Fibroblast of mammary gland (primary cell): ENCODE measurements at places on chromosomes 4 and X.

- peak; percentile 68 for DNase-seq
Observed at GRCh38 chr4:26141911-26142638, 178.7 kb upstream of the RBPJ start.

DNA sequence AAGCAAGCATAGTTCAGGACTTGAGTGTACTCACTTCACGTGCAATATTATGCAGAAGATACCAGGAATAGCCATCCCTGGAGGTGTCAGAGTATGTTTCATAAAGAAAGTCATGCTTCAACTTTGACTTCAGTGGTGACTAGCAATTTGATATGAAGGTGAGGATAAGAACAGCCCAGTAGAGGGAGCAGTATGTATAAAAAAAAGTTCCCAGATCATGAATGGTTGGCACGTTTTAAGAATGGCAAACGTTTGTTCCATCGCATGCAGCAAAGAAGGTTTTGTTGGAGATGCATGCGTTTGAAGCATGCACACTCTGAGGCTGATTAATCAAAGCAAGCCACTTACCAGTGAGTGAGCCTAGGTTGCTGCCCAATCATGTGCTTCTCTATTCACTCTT, 33.5 kb upstream of the SLITRK4 start:
- DNase-seq: peak; percentile 12

DNA sequence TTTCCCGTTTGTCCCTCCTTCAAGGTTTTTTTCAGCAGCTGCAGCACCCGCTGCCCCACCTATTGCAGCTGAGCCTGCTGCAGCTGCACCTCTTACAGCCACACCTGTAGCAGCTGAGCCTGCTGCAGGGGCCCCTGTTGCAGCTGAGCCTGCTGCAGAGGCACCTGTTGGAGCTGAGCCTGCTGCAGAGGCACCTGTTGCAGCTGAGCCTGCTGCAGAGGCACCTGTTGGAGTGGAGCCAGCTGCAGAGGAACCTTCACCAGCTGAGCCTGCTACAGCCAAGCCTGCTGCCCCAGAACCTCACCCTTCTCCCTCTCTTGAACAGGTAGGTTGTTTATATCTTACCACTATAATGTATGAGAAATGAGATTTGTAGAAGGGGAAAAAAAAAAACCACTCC, 4.5 kb downstream of the PRR27 start:
- DNase-seq: no peak

GRCh38 chr4:87030755-87031441, 96.1 kb downstream of the AFF1 start:
- peak; percentile 24 for DNase-seq

DNA sequence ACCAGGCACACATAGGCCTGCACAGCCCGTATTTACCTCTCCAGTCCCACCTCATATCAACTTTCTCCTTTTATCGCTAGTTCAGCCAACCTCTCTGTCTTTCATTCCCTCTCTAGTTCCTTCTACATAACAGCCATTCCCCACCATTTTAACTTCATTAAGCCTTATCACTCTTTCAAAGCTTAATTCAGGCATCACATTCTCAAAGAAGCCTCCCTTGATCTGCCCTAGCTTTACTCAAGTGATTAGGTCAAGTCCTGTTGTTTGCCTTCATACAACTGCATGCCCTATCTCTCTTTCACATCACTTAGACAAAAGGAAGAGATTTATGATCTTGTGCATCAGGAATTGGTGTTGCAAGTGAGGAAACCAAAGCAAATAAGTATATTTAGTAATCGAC, 74.2 kb downstream of the ALPK1 start:
- DNase-seq: no peak

DNA sequence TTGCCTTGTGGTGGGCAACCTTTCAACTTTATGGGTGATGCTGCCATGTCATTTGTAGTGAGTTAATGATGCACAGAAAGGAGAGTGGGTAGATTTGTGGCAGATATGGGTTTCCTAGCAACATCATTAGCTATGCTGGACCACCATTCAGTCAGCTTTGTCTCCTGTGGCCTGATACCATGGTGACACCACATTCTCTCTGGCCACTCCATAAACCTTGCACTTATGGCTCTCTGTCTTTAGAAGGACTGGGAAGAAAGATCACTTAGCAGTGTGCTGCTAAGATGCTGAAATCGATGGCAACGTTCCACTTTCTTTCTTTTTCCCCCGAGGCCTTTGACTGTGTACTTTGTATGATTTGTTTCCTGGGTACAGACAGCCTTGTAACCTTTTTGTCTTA, 95.0 kb upstream of the SOX3 start:
- no peak for DNase-seq

- peak; percentile 38 for DNase-seq
Observed at GRCh38 chr4:107248571-107248970, 212.5 kb upstream of the DKK2 start.

DNA sequence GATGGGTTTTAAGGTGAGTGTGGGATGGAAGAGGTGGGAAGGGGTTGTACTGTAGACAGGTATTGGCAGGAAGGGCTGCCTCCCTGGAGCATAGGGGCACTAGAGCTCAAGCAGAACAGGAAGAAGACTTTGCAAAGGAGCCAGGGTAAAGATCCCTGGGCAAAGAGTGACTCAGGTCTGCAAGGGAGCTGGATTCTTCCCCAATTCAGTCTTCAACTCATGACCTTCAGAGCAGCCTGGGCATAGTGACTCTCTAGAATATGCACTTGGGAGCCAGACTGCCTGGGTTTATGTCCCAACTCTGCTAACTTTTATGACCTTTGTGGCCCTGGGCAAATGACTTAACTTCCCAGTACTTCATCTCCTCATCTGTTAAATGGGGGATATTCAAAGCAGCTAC, 4.0 kb downstream of the LONRF3 start:
- DNase-seq: no peak

GRCh38 chrX:96833333-96833732, 50.4 kb upstream of the RPA4 start:
- DNase-seq: no peak

GRCh38 chr4:69822198-69822597, 37.7 kb downstream of the SULT1E1 start:
- no peak for DNase-seq

DNA sequence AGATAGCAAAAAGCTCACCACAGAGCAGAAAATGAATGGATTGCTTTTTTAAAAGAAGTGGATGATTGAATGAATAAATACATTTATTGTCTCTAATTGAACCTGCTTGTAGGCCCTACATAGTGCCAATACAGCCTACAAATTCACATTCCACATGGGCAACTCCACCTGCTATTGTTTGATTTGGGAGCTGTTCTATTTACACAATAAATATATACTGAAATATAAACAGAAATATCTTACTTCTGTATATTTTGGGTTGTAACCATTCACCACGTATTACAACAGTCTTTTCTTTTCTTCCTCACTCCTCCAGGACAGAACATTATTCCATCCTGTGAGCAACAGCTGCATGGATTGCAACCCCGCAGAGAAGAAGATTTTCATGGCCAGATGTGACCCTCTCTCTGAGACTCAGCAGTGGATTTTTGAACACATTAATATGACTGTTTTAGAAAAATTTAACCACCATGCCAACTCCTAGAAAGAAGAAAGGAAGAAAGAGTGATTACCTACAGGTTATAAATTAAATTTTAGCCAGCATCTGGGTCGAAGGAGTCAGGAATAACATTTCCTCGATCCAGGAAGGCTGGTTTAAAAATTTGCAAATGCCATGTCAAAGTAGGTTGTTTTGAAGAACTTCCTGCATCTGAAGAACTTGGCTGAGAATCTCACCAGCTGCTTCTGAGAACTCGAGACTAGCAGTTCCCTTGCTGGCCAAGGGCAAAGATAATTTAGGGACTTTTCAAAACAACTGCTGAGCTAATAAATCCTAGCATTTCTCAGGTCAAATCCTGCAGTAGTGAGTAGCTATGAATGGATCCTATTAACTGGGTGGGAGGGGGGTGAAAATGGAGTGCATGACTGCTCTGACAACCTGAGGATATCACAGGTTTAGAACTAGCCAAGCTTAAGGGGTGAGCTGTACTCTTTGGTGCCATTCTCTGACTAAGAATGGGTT, 128.7 kb upstream of the GALNT7 start:
- DNase-seq: no peak

DNA sequence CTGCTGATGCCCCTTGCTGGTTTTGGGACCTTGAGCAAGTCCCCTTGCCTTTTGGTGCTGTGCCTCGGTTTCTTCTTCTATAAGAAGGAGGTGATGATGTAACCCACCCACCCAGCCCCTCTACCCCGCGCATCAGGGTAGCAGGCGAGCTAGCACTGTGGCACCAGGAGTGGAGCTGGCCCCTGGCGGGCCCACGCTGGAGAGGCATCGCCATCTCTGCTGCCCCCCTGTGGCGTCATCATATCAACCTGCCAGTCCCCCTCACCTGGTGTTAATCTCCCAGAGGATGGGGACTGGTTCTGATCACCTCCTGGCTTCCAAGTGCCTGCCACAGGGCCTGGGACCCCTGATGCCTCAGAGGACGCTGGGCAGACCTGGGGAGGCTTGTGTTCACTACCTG, 6.3 kb upstream of the SORCS2 start:
- DNase-seq: no peak

DNA sequence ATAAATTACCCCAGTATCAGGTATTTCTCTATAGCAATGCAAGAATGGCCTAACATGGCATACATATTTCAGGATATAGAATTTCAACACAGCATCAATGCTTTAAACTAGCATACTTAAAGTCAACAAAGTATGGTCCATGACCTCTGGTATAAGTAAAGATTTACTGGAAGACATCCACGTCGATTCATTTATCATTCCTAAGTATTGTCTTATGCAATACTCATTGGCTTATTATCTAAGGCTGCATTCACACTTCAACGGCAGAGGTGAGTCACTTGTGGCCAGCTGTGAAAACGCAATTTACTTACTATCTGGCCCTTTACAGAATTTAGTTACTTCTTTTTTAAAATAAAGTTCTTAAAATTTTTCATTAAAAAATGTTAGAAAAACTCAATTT, 42.6 kb downstream of the ADGRA3 start:
- DNase-seq: peak; percentile 88

DNA sequence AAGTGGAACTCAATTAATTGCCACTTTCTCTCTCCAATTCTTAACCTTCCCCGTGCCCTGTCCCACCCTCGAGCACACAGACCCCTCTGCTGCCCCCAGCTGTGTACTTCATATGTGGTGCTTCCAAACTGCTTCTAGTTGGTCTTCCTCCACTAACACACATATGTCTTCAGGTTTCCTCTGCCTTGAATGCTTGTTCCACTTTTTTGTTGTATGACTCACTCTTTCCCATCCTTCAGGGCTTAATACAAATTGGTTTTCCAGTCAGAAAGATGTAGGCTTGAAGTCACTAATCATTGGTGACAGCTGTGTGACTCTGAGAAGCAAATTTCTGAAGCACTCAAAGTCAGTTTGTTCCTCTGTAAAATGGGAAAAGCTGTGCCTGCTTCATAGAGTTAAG, 30.6 kb downstream of the TRIM2 start:
- DNase-seq: peak; percentile 80

DNA sequence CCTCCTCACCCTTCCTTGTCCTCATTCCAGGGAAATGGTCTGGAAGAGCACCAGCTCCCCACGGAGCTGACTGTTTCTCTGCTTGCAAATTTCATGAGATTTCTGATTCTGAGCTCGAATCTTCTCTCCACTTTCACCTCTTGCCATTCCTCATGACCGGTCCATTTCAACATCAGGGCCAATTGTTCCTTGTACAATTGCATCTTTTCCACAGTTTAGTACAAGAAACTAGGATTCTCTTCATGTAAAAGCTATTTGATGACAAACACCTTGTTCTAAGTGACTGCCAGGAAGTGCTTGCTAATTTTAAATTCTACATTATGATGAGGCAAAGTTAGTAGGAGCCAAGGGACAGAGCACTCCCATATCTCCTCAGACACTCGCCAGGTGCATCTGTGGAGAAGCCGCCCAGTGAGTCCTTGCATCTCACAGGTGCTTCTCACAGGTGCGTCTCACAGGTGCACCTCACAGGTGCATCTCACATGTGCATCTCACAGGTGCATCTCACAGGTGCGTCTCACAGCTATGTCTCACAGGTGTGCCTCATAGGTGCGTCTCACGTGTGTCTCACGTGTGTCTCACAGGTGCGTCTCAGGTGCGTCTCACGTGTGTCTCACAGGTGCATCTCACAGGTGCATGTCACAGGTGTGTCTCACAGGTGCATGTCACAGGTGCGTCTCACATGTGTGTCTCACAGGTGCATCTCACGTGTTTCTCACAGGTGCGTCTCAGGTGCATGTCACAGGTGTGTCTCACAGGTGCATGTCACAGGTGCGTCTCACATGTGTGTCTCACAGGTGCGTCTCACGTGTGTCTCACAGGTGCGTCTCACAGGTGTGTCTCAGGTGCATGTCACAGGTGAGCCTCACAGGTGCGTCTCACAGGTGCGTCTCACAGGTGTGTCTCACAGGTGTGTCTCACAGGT, 3.0 kb upstream of the PDE6B start:
- peak; percentile 19 for DNase-seq

- no peak for DNase-seq
Observed at GRCh38 chrX:149370097-149370496, 135.0 kb downstream of the IDS start.

GRCh38 chr4:108988464-108989195, 225.8 kb upstream of the ETNPPL start:
- DNase-seq: no peak

GRCh38 chr4:170336238-170336775, 246.6 kb upstream of the AADAT start:
- DNase-seq: no peak

DNA sequence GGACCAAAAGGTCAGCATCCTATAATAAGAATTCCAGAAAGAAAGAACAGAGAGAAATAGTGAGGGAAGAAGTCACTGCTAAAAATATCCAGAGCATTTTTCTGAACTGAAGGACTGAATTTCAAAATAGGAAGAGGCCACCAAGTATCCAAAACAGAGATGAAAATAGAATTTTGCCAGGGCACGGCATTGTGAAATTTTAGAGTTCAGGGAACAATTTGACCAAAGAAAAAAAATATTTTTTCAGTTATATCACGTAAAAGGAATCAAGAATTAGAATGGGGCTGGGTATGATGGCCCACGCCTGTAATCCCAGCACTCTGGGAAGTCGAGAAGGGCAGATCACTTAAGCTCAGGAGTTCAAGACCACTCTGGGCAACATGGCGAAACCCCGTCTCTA, 65.4 kb downstream of the FGFBP1 start:
- no peak for DNase-seq

DNA sequence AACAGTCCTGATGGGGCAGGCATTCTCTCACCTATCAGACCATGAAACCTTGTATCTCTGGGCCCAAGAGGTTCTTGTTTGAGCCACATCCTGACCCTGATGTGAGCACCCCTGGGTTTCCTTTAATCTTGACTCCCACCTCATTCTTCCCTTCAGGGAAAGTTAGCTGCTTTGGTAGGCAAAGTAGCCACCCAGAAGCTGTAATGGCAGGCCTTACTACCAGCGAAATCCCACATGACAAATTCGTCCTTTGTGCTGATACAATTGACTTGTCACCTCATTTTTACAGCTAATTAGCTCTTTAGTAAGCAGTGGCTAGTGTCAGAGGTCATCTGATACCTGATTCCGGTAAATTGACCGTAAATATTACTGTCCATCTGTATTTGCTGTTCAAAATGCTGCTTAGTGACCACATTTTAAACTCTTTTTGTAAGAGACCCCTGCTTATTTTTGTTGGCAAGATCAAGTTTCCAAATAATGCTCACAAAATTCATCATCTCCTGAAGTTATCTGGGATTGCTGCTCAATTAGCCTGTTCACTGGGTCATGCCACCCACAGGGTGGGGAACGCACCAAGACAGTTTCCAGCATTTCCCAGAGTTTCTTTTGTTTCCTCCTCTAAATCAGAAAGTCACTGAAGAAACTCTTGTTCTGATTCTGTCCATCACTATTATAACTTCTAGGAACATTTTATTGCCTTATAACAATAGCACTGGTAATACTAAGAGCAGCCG, 329.7 kb downstream of the GPAT3 start:
- no peak for DNase-seq
